ENCODE measurements at places on chromosomes 7 and 10.

DNA sequence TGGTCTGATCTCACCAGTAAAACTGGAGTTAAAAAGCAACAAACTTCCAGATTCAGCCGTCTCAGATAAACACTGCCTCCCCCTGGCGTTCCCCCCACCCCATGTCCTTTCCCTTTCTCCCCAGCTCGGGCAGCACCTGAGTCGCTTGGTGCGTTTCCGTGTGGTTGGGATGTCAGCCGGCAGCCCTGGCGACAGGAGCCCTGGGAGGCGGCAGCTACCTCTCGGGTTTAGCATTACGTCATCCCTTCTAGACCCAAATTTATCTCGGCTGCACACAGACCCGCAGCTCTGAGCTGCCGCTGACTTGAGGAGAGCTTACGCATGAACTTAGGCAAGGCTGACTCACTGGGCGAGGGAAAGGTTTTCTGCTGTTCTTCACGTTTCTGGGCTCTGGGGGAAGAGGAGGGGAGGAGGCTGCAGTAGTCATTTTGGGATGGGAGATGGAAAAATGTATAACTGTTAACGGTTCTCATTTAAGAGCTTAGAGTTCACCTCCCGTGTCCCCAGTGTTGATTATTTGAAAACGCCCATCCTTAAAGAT, 14.4 kb downstream of the MXI1 start:
- DNase-seq, result no peak

DNA sequence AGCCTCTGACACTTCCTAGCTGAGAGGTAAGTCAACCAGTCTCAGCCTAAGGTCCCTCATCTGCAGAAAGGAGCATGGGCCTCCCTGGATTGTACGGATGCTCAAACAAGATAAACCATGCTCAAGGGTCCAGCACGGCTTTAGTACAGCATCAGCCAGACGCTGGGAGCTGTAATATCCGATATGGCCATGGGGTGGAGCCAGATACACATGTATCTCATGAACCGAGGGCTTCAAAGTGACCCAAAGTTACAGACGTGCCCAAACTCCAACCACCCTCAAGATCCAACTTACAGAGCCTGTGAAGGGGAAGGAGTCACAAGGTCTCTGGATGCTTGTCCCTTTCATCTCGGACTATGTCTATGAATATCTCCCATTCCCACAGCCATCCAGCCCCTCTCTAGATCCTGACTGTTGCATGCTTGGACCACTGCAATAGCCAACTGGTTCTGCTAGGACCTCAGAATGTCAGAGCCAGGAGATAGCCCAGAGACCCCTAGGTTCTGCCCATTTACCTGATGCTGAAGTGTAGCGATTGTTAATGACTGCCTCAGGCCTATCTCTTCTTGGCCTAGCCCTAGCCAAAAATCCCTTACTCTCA, 142.4 kb downstream of the SH3PXD2A start:
- no peak for DNase-seq

- DNase-seq, result no peak
These were observed 20.4 kb downstream of the CCDC71L start for GRCh38 chr7:106640368-106641141.

DNA sequence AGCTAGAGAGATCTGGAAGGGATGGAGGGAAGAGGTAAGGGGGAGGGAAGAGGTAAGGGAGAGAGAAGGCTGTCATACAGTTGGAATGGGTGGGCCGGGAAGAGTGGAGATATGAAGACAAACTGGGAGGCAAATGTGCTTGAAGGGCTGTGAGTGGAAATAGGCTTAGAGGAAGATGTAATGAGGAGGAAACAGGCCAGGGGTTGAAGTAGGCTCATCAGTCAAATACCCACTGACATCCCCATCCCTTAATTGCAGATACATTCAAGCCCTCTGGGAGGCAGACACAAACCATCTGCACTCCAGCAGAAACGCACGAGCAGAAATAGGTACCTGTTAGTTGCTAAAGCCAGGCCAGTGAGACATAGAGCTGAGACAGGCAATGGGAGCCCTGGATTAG, 2.1 kb downstream of the SYNPO2L start:
- DNase-seq, result no peak

- DNase-seq, result no peak
These were observed 31.2 kb upstream of the SRGN start for GRCh38 chr10:69056536-69057260.

DNA sequence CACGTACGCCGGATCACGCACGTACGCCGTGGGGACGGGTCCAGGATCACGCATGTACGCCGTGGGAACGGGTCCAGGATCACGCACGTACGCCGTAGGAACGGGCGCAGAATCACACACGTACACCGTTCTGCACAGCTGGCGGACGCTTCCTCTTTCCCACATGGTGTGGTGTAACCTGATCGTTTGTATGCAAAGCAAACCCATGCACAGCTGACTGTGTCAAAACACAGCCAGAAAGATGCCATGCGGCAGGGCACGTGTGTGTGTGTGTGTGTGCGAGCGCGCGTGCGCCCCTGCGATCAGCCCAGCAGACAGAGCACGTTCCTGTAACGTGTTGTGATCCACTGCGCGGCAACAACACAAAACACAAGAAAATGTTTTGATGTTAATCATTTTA, 573.6 kb downstream of the DNAJB6 start:
- no peak for DNase-seq

DNA sequence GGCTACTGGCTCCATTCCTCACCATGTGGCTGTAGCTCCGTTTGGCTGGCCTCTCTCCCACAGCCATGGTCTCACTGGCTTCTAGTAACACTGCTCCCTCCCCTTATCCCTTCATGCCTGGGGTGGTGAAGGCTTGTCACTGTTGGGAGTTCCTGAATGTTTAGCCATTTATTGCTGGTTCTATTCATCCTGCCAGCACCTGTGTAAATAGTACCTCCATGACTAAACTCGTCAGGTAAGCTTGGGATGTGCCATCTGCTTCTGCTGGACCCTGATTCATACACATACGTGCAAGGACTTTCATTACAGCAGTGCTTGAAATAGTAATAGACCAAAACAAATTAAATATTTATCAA, 61.6 kb downstream of the CCDC71L start:
- no peak for DNase-seq

DNA sequence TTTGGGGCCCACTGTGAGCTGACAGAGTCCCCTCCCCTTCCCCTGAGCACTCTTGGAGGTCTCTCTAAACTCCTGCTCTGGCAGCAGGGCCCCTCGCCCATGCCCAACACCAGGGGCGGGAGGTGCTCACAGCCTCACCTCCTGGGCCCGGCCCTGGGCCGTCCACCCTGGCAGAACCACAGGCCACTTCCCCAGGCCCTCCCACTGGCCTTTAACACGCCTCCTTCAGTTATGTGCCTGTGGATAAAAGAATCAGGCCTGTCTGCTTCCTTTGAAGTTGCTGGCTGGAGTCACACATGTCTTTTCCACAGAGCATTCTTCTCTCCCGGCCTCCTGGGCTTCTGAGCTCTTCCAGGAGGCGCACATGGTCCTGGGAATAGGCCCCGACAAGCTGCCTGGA, 10.2 kb downstream of the MYL10 start:
- no peak for DNase-seq

- no peak for DNase-seq
These were observed 100.0 kb downstream of the TCERG1L start for GRCh38 chr10:131211559-131211958.

DNA sequence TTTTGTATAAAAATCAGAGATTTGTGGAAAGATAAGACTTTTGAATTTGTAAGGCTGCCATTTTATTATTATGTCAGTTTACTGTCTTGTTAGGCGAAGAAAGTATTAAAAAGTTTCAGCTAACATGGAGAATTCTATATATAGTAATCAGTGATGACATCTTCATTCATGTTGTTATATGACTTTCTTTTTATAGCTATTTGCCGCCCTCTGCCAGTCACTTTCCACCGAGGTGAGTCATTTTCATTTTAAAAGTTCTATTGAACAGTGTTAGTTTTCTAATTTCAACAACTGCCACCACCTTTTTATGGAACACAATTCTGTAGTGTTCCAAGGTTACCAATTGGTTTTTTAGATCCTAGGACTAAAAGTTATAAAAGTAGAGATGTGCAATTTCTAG, 11.8 kb downstream of the CUTC start:
- DNase-seq, result no peak

DNA sequence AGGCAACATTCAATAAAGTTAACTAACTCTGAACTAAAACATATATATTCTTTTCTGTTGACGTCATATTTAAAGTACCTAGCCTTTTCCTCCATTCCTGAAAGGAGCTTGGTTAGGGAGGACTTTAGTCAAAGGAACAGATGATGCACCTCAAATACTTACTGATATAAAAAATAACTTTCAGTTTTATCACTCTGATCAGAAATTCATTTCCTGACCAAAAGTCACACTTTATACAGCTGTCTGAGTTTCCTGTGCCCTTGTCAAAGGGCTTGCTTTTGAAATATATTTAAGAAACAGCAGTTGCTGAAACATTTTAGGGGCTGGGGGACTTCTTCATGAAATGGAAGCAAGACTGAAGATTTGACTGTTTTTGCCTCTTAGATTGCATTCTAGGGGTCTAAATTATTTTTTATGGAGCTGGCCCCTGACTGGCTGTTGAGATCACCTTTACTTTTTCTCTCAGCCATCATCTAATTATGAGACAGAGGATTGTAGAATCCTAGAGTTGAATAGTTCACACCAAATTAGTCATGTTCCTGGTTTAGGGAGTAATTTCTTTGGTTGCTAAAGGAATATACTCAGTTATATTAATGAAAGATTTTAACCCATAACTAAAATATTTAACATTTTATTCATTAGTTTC, 46.6 kb downstream of the GLCCI1 start:
- DNase-seq, result no peak

- no peak for DNase-seq
These were observed 49.6 kb upstream of the CAV2 start for GRCh38 chr7:116449950-116450349.

Data from GM12864 (cell line).